ENCODE measurements at places on chromosomes 12 and 14.

DNA sequence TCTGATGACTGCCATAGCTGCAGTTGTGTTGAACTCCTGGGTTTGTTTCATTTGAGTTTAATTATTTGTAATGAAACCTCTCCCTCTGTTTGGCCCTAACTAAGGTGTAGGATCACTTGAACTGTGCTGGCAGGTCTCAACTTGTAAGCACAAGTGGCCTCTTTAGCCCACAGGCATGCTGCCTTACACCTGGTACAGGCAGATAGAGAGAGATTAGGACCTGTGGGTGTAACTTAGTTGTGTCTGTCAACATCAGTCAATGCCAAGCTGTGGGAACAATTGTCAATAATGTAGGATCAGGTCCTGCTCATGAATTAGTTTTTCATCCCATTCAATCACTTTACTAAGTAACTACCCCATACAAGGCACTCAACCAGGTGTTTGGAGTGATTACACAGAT, 263.0 kb upstream of the G2E3 start:
- no peak for DNase-seq

DNA sequence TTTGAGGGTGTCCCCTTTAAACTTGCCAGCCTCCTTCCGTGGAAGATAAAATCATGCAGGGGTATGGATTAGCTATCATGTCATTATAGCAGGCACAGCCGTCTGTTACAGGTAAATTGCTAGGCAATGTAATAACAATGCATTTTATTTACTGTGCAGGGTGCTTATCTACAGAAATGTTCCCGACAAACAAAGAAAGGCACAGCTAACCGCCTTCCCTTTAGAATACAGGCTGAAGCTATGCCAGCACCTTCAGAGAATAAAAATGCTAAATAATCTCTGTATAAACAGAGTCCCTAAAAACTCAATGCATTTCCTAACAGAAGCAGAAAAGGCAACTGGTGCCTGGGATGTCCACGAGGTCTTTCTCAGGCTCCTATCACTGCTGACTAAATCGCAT, 239.2 kb downstream of the SPTSSA start:
- no peak for DNase-seq

DNA sequence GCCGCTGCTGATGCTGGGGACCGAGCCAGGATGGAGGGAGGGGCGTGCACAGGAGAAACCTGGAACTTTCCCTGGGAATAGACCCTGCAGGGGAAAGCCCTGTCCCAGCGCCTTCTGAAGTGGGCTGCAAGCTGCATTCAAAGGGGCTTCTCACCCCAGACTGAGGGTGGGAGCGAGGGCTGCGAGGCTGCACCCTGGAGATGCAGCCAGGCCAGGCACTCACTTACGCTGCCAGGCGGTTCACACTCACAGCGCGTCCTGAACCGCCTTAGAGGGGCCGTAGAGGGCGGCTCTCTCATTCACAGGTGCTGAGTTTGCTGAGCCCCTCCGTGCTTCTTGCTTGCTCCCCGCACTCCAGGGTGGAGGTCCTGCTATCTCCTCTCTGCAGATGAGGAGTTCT, 208.5 kb upstream of the C14orf180 start:
- DNase-seq = no peak

GRCh38 chr12:62698701-62699101, 232.1 kb downstream of the MON2 start:
- no peak for DNase-seq

- DNase-seq = no peak
Measured at GRCh38 chr12:84416626-84417025, 496.0 kb downstream of the SLC6A15 start.

GRCh38 chr12:29286081-29286790, 94.7 kb downstream of the ERGIC2 start:
- no peak for DNase-seq
